ENCODE measurements at places on chromosomes 11 and 22.

GRCh38 chr22:28594797-28595462 is 84.7 kb downstream of the TTC28 start:
- no peak for DNase-seq

DNA sequence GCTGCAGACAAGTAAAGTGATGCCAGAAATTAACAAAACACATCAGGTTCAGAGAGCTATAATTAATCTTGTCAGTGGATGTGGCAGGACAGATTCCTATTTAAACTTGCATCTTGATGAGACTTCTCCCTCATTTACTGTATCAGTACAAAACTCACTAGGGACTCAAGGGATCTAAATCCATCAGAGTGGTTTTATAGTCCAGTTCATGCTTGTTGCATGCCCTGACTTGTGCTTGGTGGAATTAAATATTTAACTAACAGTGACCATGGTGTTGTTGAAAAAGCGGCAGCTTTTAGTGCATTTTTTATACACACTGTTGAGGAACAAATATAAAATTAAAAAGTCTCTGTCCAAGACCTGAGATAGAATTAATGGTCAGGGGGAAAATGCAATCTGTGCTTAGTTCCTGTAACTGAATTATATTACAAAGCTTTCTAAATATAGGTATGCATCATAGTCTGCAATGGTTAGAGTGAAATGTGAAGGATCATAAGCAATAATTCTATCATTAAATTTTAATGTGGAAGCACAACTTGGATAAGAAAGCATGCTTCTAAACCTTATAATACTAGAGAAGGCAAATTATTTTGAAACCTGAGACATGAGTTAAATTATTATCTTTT is 1475.5 kb upstream of the TENM4 start:
- DNase-seq = no peak

DNA sequence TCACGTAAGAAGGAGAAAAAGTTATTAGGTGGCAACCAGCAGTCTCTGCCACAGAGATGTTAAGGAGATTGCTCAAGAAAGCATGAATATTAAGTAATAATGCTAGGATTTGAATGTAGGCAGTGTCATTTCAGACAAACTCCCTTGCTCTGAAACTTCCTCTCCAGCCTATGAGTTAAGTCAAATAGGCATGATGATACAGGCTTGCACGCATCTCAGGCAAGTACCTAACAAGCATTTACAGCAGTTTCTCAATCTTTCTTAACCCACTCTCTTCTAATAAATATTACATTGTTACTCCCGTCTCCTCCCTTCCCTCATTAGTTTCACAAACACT is 72.7 kb downstream of the RAB38 start:
- no peak for DNase-seq

- no peak for DNase-seq
These were observed 3.6 kb downstream of the NHERF4 start for GRCh38 chr11:119188887-119189286.

GRCh38 chr22:30922151-30922611 is 46.4 kb downstream of the MORC2 start:
- peak; percentile 84 for DNase-seq

- no peak for DNase-seq
These were observed 394.2 kb upstream of the CCDC90B start for GRCh38 chr11:83680321-83680720.

- no peak for DNase-seq
These were observed 513.0 kb downstream of the SOX6 start for GRCh38 chr11:15843309-15843872.
